ENCODE measurements at places on chromosomes 13 and 19. TPM values are rescaled to one million over a fixed set of nuclear protein-coding genes. Genes with fewer than 3 reads are reported as not detected.

GRCh38 chr13:74597526-74597925, 463.3 kb upstream of the KLF12 start:
- no peaks in the 10 kb centered on the region for H3K27me3 ChIP-seq
- no peaks in the 10 kb centered on the region for H3K36me3 ChIP-seq
- no peaks in the 10 kb centered on the region for H3K4me1 ChIP-seq
- no peak for DNase-seq

DNA sequence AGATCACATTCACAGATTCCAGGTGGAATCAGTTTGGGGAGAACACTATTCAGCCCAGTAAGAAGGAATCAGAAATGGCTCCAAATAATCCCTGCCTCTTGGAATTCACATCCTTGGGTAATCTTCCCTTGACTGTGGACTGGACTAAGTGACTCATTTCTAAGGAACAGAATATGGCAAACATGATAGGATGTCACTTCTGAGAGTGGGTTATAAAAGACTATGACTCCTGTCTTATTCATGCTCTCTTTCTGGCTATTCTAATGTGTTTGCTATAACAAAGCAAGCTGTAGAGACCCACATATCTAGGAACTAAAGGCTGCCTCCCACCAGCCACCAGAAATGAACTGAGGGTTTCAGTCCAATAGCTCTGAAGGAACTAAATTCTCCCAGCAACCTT, 37.8 kb downstream of the MBD3L2B start:
- no peaks in the 10 kb centered on the region for H3K4me1 ChIP-seq
- H3K27me3 ChIP-seq: no peaks in the 10 kb centered on the region
- no peaks in the 10 kb centered on the region for H3K36me3 ChIP-seq
- H3K27ac ChIP-seq: no peak overlapping the region

DNA sequence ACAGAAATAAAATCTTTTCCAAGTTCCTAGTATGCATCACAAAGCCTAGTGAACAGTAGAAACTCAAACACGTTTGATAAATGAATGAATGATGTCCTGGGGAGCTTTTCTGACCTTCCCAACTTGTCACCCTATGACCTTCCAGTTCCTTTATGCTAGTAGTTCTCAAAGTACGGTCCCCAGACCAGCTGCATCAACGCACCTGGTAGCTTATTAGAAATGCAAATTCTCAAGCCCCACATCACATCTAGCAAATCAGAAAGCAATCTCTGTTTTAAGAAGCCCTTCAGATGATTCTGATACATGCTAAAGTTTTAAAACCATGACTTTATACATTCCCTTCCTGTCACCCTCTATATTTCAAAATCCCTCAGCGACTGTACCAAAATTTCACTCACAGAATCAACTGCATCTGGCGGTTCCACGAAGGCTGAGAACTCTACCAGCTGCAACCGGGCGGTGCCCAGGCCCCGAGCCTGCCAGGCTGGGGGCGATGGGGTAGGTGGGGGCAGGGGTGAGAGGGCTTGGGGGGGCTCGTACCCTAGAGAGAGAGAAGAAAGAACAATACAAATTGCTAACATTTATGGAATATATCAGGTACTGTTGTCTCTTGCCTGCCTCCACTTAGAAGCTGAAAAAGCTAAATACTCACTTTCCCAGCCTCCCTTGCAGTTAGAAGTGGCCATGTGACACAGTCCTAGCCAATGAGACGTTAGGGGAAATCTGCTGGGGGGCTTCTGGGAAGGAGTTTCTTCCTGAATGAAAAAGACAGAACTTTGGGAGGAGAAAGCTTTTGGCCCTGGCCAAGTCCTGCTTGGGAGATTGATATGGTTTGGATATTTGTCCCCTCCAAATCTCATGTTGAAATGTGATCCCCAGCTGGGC, 13.3 kb downstream of the CD37 start:
- H3K4me1 ChIP-seq: no peaks in the 10 kb centered on the region
- H3K4me3 ChIP-seq: no peak overlapping the region
- no peak overlapping the region for H3K27ac ChIP-seq
- peaks cover 46% of the 10 kb centered on the region for H3K36me3 ChIP-seq
- no peaks in the 10 kb centered on the region for H3K27me3 ChIP-seq
- no peak for DNase-seq

- H3K4me3 ChIP-seq: no peak overlapping the region
- H3K27me3 ChIP-seq: no peaks in the 10 kb centered on the region
Observed at GRCh38 chr13:112879283-112879833, 89.7 kb upstream of the MCF2L start.

DNA sequence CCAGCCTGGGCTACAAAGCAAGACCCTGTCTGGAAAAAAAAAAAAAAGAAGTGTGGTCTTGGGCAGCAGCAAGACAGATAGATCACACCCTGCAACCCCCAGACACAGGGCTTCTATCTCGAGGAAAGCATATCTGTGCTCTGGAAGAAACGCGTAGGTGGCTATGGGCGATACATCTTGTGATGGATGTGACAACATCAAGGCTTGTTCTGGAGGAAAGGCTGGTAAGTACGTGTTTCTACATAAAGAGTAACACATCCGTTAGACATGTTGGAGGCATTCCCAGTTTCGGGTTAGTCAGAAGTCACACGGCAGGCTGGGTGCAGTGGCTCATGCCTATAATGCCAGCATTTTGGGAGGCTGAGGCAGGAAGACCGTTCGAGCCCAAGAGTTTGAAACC, 6.6 kb upstream of the DHDH start:
- H3K27ac ChIP-seq: peak overlapping the region; percentile 28
- H3K4me3 ChIP-seq: no peak overlapping the region
- no peaks in the 10 kb centered on the region for H3K27me3 ChIP-seq
- H3K4me1 ChIP-seq: peaks cover 20% of the 10 kb centered on the region
- DNase-seq: peak; percentile 99

- H3K27me3 ChIP-seq: peaks cover 70% of the 10 kb centered on the region
- H3K36me3 ChIP-seq: no peaks in the 10 kb centered on the region
Observed at GRCh38 chr19:47445937-47446402, 25.7 kb downstream of the SLC8A2 start.

ANKLE1 gene
- 1.0 TPM for total RNA-seq
